Cerebellar nuclear complex (tissue), 1 donor: ENCODE measurements at places on chromosomes 4 and X.

DNA sequence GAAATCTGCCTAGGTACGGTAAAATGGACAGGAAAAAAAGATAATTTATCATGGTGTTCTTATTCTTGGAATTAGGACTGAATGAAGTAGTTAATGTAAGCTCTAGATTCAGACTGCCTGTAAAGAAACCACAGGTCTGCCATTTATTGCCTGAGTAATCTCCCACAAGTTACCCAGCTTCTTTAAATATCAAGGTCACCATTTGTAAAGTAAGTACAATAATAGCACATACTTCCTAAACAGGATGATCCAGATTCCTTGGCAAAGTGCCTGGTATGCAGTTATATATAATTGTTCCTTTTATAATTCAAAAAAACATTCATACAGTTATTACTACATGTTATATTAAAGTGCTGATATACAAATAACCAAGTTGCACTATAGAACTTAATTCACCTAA lies 368.6 kb downstream of the HNRNPD start:
- no peak for DNase-seq

DNA sequence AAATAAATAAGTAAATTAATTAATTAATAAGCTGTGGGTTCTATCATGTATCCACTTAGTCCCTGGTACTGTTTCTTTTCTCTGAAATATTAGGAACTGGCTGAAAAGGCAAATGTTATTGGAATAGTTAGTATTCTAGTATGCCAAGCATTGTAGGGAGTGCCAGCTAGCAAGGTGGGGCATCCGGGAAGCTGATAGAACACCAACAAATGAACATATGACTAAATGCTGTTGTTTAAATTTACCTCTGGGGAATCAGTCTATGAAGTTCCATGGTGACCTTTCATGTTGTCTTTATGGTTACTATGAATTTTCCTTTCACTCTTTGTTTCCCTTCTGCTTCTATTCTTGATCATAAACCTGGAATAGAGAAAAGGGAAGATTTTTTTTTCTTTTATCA lies 32.7 kb downstream of the NUDT6 start:
- DNase-seq, result no peak

- no peak for DNase-seq
These were observed 302.7 kb downstream of the PACRGL start for GRCh38 chr4:21002976-21003375.

GRCh38 chr4:183932576-183932975 lies 27.5 kb downstream of the STOX2 start:
- DNase-seq, result no peak

DNA sequence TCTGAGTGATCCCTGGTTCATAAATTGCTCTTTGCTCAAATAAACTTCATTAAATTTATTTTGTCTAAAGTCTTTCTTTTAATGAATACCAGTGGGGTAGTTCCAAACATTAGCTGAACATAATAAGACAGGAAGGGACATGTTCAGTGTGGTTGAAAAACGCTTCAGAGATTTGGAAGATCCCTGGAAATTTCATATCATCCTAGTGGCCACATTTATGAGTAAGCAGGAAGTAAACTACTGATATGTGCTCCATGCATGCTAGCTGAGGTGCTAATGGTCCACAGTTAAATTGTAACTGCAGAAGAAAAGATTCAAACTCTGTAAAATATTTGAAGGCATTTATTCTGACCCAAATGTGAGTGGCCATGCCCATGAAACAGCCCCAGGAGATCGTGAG lies 1328.7 kb downstream of the ADGRL3 start:
- no peak for DNase-seq

- DNase-seq, result no peak
These were observed 178.8 kb downstream of the CAMK2D start for GRCh38 chr4:113582737-113583136.

DNA sequence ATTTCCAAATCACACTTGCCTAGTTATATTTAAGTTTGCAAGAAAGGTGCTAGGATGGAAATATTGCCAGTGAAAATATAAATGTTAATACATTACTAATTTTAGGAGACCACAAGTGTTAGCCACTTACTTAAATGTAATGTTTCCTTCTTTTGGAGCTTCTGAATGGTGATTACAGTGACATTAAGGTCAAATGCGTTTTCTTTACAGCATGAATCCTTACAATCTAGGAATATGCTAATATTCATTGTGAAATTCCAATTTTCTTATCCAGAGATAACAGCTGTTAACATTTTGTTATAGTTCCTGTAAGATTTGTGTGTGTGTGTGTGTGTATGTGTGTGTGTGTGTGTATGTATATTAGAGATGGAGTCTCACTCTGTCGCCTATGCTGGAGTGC lies 70.2 kb upstream of the NUDT6 start:
- DNase-seq, result no peak

DNA sequence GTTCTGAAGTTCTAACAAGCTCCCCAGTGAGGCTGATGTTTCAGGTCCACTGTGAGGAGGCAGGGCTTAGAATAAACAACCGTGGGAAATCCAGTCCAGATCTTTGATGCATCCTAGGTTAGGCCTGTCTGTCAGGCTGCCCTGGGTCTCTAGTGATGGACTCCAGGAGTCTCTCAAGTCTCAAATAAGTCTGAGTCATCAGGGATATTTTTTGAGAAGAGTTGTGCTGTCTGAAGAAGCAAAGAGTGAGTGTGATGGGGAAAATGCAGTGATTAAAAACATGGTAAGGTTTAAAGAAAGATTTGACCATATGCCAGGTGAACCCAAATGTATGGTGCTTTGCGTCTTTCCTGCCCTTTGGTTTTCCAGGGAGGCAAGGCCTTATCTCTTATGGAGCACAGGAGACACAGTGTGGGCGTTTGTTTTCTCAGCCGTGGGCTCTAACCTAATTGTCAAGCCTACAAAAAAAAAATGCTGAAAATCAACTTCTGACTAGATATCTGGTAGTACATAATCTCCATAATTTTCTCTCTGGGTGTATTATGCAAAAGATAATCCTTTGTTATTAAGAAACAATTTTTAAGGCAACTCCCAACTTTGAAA lies 100.7 kb downstream of the PTTG2 start:
- no peak for DNase-seq

DNA sequence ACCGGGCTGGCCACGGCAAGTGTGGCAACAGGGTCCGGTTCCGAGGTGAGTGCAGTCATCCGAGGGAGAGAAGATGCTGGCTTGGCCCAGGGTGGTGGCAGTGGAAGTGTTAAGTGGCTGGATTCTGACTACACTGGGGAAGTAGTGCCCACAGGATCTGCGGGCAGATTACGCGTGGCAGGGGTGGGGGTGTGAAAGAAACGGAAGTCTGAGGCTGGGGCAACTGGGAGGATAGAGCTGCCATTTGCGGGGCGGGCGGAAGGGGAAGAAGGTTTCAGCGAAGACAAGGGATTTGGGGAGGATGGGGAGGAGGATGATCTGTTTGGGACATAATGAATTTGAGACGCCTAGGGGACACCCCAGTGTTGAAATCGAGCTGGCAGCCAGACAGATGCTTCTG lies 5.3 kb downstream of the RS1 start:
- no peak for DNase-seq

DNA sequence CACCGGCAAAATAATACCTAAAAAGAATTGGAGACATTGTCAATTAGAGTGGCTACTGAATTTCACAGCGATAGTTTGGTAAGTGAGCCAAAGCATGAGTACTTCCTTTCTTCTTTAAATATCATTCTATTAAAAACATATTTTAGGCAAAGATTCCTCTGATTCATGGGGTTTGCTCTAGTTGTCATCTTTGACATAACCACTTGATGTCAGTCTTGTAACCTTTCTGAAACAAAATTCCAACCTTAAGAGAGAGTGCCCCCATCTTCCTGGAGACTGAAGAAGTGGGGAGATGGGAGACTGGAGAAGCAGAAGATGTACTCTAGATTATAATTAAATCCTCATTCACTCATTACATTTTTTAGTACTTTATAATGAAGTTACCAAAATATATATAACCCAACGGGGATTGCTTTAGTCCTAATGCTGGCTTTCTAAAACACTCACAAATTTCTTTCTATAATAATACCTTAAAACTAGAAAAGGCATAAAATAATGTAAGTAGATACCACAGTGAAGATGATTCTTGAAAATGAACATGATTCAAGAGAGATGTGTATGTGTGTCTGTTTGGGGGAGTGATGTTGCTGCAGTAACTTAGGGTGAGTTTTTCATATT lies 96.4 kb downstream of the EMCN start:
- DNase-seq, result no peak

DNA sequence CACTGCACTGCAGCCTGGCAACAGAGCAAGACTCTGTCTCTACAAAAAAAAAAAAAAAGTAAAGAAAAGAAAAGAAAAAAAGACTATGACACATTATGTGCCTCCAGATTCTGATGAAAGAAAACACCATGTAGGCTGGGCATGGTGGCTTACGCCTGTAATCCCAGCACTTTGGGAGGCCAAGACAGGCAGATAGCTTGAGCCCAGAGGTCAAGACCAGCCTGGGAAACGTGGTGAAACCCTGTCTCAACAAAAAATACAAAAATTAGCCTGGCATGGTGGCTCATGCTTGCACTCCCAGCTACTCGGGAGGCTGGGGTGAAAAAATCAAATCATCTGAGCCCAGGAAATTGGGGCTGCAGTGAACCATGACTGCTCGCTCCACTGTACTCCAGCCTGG lies 19.4 kb downstream of the THOC2 start:
- DNase-seq, result no peak

GRCh38 chr4:12734586-12734985 lies 749.6 kb downstream of the RAB28 start:
- no peak for DNase-seq

GRCh38 chr4:150012851-150013360 lies 65.3 kb upstream of the DCLK2 start:
- no peak for DNase-seq

DNA sequence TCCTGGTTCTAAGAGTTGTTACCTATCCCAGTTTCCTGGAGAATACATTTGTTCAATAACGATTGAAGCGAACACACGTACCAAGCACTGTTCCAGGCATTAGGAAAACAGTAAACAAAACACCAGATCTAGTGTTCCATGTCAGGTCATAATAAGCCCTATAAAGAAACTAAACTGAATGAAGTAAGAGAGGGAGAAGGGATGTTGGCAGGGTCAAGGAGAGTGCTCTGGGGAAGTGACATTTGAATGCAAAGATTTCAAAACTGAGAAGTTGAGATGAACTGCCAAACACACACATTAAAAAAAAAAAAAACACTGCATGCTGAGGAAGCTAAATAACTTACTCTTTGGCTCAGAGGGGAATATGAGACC lies 14.4 kb upstream of the ENAM start:
- no peak for DNase-seq

DNA sequence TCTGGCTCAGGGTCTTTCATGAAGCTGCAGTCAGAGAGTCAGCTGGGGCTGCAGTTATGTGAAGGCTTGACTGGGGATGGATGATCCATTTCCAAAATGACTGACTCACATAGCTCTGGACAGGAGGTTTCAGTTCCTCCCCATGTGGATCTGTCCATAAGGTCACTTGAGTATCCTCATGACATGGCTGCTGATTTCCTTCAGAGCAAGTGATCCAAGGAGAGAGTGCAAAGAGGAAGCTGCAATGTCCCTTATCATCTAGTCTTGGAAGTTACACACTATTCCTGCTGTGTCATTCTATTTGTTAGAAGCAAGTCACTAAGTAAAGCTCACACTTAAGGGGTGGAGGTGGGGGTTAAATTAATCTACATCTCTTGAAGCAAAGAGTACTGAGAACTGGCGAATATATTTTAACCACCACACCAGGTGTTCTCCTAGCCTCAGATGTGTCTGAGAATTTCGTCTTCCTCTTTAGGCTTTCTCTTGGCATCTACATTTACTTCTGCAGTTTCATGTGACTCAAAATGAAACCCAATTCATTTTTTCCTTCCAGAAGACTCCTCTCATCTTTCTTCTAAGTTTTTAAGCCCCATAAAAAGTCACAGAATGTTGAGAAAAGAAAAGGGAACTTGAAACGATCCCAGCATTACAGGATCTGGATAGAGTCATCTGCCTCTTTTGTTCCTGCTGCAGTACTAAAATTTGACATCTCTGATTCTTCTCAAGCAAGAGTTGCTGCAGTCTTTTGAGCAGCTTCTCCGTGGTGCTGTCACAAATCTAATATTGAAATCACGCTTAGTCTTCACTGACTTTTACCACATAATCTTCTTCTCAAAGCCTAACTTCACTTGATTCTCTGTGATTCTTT lies 3.8 kb upstream of the GRPR start:
- DNase-seq, result no peak

- no peak for DNase-seq
These were observed 44.9 kb upstream of the PHF8 start for GRCh38 chrX:54089191-54089590.

- DNase-seq, result no peak
These were observed 28.7 kb downstream of the DIAPH2 start for GRCh38 chrX:96713303-96713702.

DNA sequence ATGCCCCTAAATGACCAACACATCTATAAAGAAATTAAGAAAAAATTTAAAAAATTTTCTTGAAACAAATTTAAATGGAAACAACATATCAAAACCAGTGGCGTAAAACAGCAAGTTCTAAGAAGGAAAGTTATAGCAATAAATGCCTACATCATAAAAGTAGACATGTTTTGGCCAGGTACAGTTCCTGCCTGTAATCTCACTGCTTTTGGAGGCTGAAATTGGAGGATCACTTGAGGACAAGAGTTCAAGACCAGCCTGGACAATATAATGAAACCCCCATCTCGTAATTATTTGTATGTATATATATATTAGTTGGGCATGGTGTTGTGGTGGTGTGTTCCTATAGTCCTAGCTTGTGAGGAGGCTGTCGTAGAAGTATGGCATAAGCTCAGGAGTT lies 672.4 kb upstream of the GRID2 start:
- no peak for DNase-seq

GRCh38 chr4:33722800-33723516 lies 2521.4 kb downstream of the ARAP2 start:
- DNase-seq, result no peak

- no peak for DNase-seq
These were observed 42.4 kb downstream of the PTTG2 start for GRCh38 chr4:38002451-38003071.

GRCh38 chr4:10733481-10734062 lies 49.0 kb upstream of the CLNK start:
- DNase-seq, result peak; percentile 20

GRCh38 chrX:41468647-41469323 lies 21.6 kb downstream of the NYX start:
- no peak for DNase-seq

- DNase-seq, result no peak
These were observed 255.4 kb downstream of the ARHGAP10 start for GRCh38 chr4:147987252-147987651.

DNA sequence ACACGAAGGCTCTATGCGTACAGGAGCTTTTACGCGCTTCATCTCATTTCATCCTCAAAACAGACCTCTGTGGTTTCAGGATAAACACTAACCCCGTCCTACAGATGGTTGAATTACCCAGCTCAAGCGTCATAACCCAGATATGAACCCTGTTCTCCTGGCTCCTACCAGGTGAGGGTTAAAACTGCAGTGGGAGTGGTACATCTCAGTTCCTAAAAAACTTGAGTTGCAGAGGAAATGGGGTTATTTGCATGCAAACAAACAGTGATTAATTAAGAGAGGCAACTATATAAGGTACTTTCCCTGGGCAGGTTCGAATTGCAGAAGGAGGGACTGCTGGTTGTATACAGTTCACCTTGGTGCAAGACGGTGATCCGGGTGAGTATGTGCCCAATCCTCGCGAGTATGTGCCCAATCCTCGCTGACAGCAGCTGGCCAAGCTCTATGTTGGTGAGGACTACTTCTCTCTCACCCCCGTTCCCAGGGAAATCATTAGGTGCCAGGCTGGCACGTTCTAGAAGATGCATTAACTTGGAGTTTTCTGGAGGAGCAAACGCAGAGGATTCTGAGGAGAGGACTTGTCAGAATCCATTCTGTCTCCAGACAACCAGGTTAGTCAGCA lies 72.6 kb downstream of the FHDC1 start:
- DNase-seq, result no peak

GRCh38 chrX:70485466-70485865 lies 40.8 kb downstream of the DLG3 start:
- DNase-seq, result no peak
